ENCODE measurements at places on chromosomes 3 and 15. TPM values are rescaled to one million over a fixed set of nuclear protein-coding genes. Genes with fewer than 3 reads are reported as not detected.

DNA sequence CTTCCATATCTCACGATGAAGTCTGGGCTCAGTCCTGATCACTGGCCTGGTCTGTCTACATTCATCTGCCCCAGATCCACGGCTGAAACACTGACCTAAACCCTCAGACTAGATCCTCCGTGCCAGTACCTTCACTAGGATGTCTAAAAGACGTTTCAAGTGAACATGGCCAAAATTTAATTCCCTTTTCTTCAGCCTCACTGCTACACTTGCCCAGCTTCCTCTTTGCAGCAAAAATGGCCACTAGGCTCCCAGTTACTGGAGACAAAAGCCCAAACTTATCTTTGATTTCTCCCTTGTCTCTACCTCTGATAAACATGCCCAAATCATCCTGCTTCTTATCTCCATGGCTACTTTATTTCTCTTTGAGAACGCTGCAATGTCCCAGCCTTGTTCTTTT, 1.7 kb downstream of the RASSF1 start:
- DNase-seq, result no peak

The ISLR gene
- 14.0 TPM for total RNA-seq

GRCh38 chr3:52299879-52300611, 12.4 kb downstream of the GLYCTK start:
- peak; percentile 37 for DNase-seq

The CEMIP gene
- 324 TPM for total RNA-seq

GRCh38 chr3:151037746-151038477, 47.6 kb upstream of the MED12L start:
- peak; percentile 98 for DNase-seq

- DNase-seq, result no peak
Measured at GRCh38 chr3:62919784-62920465, 44.7 kb upstream of the CADPS start.

DNA sequence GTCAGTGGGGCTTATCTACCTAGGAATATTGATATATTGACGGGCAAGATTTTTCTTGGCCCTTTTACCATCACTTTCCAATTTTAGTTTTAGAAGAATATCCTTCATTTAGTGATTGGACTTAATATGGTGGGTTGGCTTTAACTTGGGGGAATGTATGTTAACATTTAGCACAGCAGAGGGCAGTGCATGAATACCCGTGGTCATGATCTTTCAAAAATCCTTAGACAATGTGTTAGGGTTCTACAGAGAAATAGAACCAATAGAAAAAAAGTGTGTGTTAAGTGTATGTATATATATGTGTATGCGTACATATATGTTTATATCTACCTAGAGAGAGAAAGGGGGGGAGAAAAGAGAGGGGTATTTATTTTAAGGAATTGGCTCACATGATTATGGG, 36.9 kb downstream of the GPR171 start:
- peak; percentile 5 for DNase-seq

- DNase-seq, result no peak
Measured at GRCh38 chr3:9214185-9214584, 35.3 kb downstream of the SRGAP3 start.

- no peak for DNase-seq
Measured at GRCh38 chr15:68706931-68707330, 113.8 kb downstream of the ANP32A start.

The SLC7A14 gene
- total RNA-seq, result 1.3 TPM

The PLCH1 gene
- total RNA-seq, result under 0.01 TPM

DNA sequence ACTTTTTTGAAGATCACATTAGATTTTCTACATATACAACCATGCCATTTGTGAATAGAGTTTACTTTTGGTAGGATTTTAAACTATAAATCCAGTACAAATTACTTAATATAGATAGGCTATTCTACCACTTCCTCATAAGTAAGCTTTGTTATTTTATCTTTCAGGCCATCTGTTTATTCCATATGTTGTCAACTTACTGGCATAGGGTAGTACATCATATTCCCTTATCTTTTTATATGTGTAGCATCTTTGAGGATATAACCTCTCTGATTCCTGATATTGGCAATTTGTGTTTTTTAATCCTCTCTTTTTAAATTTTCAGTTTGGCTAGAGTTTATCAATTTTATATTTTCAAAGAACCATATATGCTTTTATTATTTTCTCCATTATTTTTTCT, 515.4 kb downstream of the DIPK2A start:
- DNase-seq, result no peak

The GOLGA6C gene
- not detected for total RNA-seq

- peak; percentile 92 for DNase-seq
Measured at GRCh38 chr15:60070838-60071493, 66.9 kb downstream of the FOXB1 start.

DNA sequence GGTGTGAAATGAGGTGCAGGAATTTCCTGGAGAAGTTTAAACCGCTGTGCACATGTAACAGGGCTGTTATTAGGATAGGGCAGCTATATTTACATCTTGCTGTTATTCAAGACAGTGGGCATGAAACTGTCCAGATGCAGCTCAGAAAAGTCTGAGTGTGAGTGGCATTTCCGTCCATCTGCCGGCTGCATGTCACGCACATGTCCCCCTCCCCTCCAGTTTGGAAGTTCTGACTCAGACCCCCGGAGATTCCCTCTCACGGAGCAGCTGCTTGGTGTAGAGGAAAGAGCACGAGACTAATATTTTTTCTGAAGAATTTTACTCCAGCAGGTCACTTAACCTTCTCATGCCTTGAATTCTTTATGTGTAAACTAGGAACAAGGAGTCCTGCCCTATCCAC, 69.8 kb downstream of the FEM1B start:
- peak; percentile 58 for DNase-seq

The UROC1 gene
- not detected for total RNA-seq

DNA sequence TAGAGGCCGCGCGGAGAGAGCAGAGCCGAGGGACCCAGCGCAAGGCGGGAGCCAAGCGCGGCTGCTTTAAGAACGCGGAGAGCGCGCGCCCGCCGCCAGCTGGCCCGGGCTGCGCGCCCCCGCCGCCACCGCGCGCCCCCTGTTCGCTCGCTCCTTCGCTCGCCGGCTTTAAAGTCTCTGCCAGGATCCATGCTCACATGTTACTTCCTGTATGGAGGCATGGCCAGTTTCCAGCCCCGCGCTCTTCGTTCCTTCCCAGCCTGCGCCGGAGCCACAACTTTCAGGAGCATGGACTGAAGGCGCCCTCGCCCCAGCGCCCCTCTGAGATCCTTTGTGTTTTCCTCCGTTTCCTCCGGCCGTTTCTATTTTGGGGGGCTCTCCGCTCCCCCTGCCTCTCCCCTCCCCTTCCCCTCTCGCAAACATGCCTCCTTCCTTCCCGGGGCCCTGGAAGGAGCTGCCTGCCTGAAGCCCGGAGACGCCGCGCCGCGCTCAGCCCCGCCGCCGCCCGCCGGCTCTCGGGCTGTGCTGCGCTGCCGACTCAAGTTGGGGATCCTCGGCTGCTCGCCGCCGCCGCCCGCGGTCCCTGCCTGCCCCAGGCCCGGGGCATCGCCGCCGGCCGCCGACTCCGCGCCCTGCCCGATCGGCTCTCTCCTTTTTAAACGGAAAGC, at the start of gene PTPRG:
PTPRG (plus strand) TSS at position 198 of the 668 bp plus-strand sequence. CDS start 717 bp downstream, outside the sequence.
- peak; percentile 95 for DNase-seq

The TAGLN3 gene
- total RNA-seq, result 0.51 TPM

DNA sequence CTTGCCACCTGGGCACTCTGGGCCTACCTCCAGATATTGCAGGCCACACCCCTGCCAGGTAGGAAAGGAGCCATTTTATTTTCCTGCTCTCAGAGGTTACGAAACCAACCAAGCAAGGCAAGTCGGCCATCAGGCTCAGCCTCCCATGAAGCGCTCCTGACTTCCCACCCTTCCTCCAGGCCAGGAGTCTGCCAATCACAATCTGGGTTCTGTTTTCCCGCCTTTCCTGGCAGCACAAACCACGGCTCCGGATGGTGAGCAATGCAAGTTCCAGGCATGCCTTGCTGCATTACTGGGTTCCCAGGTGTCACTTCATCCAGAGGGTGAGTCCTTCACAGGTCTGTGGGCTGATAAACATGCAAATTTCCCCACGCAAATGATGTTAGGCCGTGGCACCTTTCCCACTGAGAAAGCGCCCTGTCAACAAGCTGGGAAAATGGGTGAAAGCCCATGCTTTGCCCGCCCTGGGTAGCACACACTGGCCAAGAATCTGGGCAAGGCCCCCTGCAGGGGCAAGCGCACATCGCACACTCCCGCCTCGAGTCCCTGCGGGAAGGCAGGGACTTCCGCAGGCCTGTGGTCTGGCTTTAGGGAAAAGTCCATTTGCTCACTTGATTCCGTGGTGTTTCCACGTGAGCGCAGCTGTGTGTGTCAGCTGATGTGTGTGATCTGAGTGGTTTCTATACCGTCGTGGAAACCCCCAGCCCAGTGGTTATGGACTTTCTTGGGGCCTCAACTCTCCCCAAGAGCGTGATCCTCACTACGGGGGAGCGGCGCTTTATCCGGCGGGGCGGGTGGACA, 61.6 kb upstream of the RYK start:
- no peak for DNase-seq

- no peak for DNase-seq
Measured at GRCh38 chr3:33089515-33089914, 7.4 kb downstream of the GLB1 start.

DNA sequence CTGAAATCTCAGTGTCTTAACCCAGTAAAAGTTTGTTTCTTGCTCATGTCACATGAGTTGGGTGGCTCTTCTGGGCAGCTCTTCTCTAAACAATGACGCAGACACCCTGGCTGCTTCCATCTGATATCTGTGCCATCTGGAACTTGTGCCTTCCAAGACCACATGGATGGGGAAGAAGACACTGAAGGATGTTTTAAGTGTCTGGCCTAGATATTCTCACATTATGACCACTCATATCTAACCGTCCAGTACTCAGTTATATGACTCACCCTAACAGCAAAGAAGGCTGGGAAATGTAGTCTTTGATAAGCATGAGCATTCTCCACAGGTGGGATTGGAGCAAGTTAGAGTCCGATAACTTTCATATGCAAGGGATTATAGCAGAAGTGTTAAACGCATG, 66.4 kb downstream of the RYR3 start:
- no peak for DNase-seq

DNA sequence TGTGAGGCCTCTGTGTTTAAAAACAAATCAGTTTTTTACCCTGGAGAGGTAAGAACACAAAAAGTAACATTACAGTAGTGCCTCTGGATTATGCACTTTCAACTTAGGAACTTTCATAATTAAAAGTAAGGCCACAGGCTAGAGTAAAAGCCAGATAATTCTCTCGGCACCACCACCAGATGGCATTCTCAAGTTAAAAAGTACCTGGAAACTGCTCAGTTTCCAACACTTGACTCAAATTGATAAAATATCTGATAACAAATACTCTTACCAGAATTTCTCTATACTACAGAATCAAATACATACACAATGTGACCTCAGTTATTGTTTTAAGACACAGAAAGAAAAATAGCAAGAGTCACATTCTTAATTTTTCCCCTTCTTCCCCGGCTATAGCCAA, 19.9 kb downstream of the SPICE1 start:
- peak; percentile 58 for DNase-seq

DNA sequence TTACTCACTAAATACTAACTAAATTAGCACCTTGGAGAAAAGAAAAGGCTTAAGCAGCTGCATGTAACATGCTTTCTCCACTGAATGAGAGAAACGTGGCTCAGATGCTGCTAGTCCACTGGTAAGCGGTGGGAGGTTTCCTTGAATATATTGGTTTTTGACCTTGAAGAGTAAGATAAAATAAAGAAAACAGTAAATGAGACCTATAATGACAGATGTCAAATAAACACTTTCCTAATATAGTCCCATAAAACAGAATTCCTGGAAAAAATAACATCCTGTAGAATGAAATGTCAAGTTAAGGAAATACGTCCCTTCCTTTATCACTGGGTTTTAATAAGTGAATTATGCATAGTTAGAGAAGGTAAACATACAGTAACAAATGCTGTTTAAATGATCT, 215.0 kb downstream of the DPH6 start:
- DNase-seq, result no peak

DNA sequence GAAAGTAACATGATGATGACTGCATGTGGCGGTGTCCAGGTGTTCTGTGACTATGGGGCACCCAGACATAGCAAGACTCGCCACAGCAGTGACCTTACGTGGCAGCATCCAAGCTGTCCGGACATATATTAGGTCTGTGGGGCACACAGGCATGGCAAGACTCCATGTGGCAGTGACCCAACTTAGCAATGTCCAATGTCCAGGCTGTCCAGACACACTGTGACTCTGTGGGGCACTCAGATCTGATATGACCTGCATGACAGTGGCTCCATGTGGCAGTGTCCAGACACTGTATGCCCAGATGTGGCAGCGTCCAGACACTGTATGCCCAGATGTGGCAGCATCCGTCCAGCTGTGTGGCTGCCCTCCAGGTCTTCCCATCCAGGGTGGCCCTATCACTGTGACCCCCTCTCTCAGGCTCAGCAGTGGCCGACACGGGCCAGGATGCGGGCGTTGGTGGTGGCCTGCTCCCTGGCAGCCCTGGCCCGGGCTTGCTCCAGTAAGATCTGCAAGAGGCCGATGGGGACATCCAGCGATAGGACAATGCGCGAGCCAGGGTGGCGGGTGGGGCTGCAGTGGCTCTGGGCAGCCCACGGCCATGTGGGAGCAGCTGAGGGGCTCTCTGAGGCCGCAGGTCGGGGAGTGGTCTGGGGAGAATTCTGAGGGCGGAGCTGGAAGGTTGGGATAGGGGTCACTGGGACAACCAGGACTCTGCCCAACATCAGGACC, 1.1 kb downstream of the UCN2 start:
- no peak for DNase-seq

The P3H2 gene
- total RNA-seq, result 4.6 TPM

The SPINT1 gene
- under 0.01 TPM for total RNA-seq

The DZIP3 gene
- total RNA-seq, result 19.3 TPM

DNA sequence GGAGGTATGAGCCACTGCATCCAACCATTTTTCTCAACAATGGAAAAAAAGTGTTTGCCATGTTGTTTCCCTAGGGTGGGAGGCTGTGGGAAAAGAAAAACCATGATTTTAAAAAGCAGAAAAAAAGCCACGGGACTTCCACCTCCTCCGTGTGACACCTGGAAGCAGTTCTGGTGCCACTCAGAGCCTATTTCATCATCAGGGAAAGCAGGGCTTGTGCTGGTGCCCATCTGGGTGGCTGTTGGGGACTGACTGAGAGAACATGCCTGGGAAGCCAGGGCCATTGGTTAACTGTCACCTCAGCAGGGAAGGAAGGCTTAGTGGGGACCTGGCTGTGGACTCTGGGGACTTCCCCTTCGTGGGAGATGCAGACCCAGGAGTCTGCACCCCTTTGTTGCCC, 7.3 kb downstream of the RNU5B-1 start:
- no peak for DNase-seq

- DNase-seq, result peak; percentile 92
Measured at GRCh38 chr3:72482589-72483321, 365.5 kb downstream of the SHQ1 start.

The FBXO40 gene
- total RNA-seq, result not detected

The ITGB5 gene
- total RNA-seq, result 135 TPM

- no peak for DNase-seq
Measured at GRCh38 chr3:194718079-194718478, 32.4 kb downstream of the FAM43A start.

Measured in fibroblast of lung (primary cell).